ENCODE measurements at places on chromosomes 11 and 22.

GRCh38 chr22:21038405-21038804 lies 6.0 kb upstream of the SLC7A4 start:
- no peak for DNase-seq

DNA sequence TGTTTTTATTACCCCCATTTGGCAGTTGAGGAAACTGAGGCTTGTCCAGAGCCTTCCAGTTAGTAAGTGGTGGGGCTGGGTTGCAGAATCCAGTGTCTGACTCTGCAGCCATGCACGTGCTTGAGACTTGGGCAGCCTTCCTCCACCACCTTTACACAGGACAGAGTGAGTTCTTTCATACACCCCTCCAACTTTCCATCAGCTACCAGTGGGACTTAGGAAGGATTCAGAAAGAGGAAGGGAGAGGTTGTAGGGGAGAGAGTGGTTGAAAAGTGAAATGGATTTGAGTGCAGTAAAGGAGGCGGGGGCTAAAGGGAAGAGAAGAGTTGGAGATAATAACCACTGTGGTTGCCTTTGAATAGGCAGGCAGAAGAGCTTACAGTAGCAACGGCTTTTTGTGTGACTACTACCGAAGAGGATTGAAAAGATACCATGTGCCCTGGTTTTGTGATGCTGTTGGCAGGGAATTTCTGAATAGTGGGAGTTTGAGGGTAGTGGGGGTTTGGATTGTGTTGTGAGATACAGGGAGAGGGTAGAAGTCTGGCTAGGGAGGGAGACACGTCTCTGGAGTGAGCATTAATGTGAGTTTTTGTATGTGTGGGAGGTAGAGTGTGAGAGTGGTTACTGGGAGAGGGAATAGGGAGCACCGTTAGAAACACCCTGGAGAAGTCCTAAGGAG lies 1.7 kb downstream of the UVRAG start:
- peak; percentile 41 for DNase-seq

GRCh38 chr11:68563454-68563853 lies 102.9 kb downstream of the PPP6R3 start:
- no peak for DNase-seq

DNA sequence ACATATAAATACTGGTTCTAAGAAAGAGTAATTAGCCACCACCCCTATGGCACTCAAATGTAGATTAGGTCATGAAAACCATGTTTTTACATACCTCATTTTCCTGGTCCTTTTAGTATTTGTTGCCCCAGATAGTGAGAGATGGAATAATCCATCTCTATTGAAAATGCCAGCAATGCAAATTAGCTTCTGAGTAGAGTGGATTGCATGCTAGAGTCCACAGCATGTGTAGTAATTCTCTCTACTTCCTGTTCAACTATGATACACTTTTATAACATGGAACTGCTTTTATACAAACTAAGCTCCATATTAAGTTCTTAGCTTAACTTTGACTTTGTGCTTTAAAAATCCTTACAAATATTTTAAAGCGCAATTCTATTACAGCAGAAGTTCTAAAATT lies 73.2 kb downstream of the TRPC6 start:
- DNase-seq = no peak

DNA sequence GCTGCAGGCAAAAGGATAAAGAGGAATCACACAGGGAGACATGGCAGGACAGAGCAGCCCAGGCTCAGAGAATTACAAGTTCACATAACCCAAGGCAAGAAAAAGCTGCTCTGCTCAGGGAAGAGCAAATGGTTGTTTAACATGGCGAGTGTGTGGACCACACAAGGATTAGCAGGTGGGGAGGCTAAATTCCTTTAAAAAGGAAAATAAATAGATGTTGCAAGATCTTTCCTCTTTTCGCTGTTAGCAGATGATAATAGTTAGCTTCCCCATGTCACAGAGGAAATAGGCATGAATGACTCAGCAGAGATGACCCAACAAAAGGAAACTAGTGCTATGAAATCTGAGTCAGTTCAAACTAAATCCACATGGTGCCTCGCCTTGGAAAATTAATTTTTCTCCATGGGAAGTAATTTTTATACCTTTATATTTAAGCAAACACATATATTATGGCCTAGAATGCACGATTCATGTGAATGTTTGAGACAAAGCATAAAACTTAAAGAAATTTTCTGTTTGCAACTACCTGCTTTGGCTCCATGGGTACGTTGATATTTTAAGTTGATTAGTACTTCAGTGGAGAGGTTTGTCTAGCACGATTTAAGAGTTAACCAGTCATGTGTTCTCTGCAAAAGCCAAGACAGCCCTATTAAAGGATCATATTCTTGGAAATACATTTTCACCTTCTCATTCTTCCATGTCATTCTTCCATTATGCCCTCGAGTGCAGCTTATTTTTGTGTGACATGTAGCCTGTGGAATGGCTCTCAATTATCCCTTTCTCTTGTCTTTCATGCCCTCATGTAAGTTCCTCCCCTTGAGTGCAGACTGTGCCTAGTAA lies 38.5 kb upstream of the FJX1 start:
- no peak for DNase-seq

Data from DND-41 (cell line).